GM12891 (cell line): ENCODE measurements at places on chromosomes 4 and X.

DNA sequence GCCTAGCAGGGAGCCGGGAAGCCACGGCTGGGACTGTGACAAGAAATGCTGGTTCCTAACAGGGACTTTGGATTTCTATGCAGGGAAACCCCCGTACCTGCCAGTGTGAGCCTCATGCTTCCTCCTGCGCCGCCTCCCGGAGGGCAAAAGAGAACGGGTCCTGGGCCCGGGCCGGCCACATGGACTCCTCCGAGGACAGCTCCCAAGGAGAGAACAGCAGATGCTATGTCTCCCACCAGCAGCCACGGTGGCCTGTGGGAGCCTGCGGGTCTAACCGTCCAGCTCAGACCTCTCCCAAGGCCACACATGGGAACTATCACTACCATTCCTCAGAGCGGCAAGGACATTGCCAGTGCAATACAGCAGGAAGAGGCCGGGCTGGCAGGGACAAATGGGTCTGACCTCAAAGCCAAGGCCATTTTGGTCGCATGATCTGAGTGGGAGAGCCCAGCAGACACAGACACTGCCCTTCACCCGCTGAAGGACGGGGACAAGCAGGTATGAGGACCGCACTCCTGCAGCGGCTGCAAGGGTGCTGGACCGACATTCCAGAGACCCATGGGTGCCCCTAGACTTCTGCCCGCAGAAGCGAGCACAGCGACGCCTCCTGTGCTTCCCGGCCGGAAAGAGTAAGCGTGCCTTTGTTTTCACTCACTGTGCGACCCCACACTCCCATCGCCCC, 4.5 kb upstream of the C4orf50 start:
- DNase-seq: no peak

DNA sequence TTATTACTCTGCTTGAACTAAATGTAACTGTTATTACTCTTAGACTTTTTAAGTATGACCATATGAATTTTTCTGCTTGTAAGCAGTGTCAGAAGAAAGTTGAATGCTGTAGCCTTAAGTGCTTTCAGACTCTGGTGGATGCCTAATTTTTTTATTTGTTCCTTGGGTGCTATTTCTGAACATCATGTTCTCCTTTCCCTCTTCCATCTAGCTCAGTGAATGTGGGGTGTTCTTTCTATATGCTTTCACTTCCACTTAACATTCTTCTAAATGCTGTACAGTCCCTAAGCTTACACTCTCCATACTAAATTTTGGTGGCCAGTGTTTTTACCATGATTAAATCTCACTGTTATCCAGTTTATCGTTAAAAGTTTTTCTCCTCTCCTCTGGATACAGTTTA, 3.6 kb downstream of the DCK start:
- DNase-seq: no peak

- no peak for DNase-seq
These were observed 29.3 kb downstream of the SMIM20 start for GRCh38 chr4:25943312-25943711.

- no peak for DNase-seq
These were observed 58.7 kb downstream of the IGFBP7 start for GRCh38 chr4:57051524-57051923.

DNA sequence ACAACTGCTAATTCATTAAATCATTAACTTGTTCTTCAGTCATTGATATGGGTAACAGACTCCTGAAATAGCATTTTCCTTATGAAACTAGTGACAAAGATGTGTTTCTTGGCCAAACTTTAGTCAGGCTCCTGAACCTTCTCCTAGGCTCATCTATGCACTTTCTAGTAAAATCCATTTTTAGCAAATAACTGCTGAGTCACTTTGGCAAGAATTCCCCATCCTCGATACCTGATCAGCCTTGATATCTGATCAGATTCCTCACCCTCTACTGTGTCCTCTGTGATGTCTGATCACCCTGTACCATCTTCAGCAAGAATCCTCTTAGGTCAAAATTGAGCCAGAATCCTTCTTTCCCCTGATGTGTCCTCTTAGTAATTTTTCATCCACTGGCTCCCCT, 161.2 kb upstream of the TAPT1 start:
- DNase-seq: no peak

DNA sequence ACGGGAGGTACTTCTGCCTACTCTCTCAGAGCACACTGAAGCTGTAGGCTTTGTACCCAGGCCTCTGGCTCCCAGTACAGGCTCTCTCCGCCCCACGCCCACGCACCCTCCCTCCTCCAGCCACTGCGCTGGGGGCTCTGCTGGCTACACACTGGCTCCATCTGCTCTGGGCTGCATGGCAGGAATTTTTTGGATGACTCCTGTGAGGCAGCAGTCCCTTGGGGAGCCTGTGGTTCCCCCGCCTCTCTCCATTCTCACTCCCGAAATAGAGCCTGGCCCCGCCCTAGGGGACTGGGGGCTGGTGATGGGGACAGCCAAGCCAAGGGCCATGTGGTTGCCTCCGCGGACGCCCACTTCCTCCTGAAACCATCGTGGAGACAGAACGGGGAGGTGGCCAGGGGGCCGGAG, 58.1 kb upstream of the ADRA2C start:
- DNase-seq: no peak

DNA sequence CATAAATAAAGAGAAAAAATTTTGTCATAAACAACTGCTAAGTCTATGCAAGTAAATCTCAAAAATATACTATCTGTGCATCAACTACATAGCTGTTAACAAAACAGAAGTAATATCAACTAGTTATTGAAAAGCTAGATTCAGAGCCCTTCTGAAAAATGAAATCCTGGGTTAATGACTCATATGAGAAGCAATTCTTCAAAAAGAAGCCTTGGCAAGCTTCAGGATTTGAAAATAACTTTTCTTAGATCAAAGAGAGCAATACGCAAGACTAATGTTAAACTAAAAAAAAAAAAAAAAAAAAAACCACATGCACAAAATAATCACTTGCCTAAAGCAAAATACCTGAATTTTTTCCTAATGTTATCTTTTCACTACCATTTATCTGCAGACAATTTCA, 566.1 kb upstream of the BOD1L1 start:
- DNase-seq: no peak

- no peak for DNase-seq
These were observed 51.3 kb upstream of the SPRY1 start for GRCh38 chr4:123345137-123345934.

- DNase-seq: no peak
These were observed 352.2 kb upstream of the CPEB2 start for GRCh38 chr4:14650127-14650526.

GRCh38 chr4:10697086-10697485, 12.5 kb upstream of the CLNK start:
- DNase-seq: no peak

GRCh38 chr4:21790438-21791029, 158.0 kb downstream of the KCNIP4 start:
- no peak for DNase-seq

- no peak for DNase-seq
These were observed 423.1 kb downstream of the BCOR start for GRCh38 chrX:39674490-39675161.

GRCh38 chr4:176156656-176157055, 38.7 kb downstream of the SPATA4 start:
- DNase-seq: no peak

DNA sequence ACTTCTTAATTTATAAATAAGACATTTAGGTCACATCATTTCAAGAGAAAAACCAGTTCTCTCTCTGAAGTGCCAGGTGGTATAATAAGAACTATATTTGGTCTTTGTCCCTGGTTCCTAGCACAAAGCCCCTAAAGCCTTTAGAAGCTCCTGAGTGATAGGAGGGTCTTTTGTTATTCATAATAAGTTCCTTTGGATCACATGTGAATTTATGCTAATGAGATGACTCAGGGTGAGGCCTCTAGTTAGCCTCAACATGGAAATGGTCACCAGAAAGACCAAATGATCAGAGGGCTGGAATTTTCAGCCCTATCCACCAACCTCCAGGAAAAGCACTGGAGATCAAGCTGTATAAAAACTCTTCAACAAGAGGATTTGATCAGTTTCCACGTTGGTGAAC, 68.1 kb upstream of the BLTP1 start:
- DNase-seq: no peak

DNA sequence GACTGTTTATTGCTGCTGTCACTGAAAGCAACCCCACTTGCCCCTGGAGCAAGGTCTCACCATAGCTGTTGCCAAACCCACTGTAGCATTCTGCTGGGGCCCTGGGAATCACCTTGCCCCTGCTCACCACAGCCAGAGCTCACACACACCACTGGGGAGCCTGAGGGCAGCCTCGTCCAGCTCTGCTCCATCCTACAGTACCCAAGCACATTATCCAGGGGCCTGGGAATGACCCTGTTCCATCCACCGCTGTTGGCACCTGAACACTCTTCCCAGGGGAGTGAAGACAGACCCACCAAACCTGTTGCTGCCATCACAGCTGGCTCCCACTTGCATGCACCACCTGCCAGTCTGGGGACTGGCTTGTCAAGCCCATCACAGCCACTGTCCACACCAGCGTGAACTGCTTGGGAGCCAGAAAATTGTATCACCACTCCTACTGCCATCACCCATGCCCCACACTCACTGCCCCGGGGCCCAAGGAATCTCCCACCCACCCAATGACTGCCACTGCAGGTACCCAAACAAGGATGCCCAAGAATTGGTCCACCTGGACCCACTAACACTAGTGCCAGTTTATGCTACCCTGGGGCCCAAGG, 811.3 kb downstream of the KLHL13 start:
- DNase-seq: no peak

- no peak for DNase-seq
These were observed 25.8 kb downstream of the ARSD start for GRCh38 chrX:2903366-2903765.

- DNase-seq: no peak
These were observed 56.2 kb downstream of the PROM1 start for GRCh38 chr4:16027626-16028025.

- no peak for DNase-seq
These were observed 134.3 kb upstream of the VCX2 start for GRCh38 chrX:8305350-8305749.

- no peak for DNase-seq
These were observed 92.0 kb upstream of the ADGRG2 start for GRCh38 chrX:19214311-19214710.

DNA sequence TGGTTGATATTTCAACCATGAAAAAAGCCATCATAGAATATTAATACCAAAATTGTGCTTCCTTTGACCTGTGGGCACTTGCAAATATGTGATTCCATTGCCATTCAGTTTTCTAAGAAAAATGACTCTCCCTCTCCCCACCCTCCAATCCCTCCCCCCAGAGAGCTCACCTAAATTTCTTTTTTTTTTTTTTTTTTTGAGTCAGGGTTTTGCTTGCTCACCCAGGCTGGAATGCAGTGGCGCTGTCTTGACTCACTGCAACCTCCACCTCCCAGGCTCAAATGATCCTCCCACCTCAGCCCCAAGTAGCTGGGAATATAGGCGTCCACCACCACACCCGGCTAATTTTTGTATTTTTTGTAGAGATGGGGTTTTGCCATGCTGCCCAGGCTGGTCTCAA, 47.0 kb downstream of the SNX25 start:
- DNase-seq: no peak
